Neural crest cell (in vitro differentiated cells): ENCODE measurements at places on chromosomes 11 and 22. TPM values are rescaled to one million over a fixed set of nuclear protein-coding genes. Genes with fewer than 3 reads are reported as not detected.

- DNase-seq: no peak
Observed at GRCh38 chr22:36331912-36332622, 55.7 kb downstream of the MYH9 start.

GRCh38 chr22:49825944-49826602 is 1.6 kb downstream of the BRD1 start:
- DNase-seq: no peak

Gene ZP1
- total RNA-seq: not detected in 2 replicates

DNA sequence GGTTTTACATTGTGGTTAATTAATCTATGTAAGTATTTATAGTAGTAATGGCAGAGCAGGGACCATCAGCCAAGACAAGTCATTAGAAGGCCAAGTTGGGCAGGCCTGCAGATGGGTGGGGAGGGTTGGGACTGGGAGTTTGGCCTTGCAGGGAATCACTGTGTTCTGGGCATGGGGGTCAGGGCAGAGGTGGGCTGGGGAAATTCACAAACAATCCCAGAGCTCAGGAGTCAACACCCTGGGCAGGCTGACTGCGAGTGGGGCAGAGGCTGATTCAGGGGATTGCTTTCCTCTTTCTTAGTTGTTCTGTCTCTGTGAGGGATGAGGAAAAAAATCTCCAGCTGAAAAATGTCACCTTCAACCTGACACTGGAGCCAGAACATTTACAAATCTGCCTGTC is 322.5 kb downstream of the NTM start:
- DNase-seq: no peak

DNA sequence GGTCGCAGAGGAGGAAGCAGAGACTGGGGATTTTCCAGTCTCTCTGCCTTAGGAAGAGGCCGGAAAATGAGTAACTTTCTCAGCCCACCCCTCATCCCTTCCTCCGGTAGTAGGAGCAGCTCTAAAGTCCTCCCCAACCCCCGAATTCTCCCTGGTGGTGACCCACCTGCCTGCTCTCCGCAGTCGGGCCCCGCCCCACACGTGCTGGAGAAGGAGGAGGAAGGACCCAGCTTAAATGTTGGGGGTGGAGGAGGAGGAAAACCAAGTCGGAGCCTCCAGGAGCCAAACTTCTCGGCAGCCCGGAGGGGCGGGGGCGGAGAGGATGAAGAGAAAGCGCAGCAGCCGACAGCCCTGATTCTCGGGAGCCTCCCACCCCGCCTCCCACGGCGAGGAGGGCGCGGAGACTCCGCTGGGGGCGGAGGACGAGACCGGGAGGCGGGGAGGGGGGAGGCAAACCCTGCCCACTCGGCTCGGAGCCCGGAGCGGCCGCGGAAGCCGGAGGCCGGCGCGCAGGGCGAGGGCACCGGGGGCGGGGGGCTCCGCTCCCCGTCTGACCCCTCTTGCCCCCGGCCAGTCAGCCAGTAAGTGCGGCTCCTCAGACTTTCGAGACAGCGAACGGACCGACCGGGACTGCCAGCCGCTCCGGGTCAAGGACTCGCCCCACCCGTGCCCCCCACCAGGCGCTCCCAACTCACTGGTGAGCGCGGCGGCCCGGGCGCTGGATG is at the start of gene TPBGL:
TSS of gene TPBGL (plus strand) at position 464 of the 725 bp plus-strand sequence. CDS start 276 bp downstream, outside the sequence.
- peak; percentile 21 for DNase-seq

Gene DNAJB7
- total RNA-seq: not detected in 2 replicates

Gene TUB
- 23.7 and 26.1 TPM in 2 replicates for total RNA-seq

DNA sequence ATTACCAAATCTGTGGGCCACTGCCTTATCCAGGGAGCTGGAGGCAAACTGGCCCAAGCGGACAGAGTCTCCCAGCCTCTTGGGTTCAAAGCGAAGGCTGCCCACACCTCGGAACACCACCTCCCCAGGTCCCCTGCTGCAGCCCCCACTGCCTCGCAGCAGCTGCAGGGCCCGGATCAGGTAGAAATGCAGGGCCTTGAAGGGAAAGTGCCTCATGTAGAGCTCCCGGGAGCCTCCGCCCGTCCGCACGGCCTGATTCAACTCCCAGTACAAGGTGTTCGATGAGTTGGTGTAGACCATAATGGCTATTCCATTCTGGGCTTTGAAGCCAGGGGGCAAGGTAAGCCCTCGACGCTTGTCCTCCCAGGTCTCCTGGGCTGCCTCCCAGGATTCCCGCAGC is 2.0 kb downstream of the ART5 start:
- no peak for DNase-seq

GRCh38 chr11:35359321-35360054 is 59.9 kb downstream of the SLC1A2 start:
- DNase-seq: no peak

DNA sequence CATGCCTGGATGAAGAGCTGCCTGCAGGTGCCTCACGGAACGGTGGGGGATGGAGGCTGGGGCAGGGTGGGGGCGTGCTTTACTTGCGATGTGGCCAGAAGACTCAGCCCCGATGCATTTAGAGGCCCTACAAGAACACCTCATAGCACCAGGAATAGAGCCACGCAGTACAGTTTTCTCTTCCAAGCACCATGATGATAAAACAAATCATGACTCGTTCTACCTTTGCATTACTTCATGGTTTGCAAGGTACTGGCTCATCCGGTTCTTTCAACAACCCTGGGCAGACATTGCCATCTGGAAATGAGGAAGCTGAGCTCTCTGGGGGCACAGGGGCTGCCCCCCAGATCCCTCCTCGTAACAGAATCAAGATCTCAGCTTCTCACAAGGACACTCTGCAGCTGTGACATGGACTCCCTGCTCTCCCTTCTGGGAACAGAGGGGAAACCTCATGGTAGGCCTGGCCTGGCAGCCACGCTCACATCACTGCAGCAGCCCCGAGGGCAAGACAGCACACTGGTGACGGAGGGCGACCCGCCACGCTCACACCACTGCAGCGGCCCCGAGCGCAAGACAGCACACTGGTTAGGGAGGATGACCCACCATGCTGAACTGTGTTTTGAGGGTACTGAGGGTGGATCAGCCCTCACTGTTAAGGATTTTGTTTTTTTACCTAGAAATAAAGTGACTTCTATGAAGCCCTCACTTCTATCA is 46.9 kb downstream of the PHF21B start:
- DNase-seq: no peak

- no peak for DNase-seq
Observed at GRCh38 chr11:14519597-14519916, 629 bp downstream of the PSMA1 start.

Gene SVIP
- total RNA-seq: 32.5 and 36.7 TPM in 2 replicates

DNA sequence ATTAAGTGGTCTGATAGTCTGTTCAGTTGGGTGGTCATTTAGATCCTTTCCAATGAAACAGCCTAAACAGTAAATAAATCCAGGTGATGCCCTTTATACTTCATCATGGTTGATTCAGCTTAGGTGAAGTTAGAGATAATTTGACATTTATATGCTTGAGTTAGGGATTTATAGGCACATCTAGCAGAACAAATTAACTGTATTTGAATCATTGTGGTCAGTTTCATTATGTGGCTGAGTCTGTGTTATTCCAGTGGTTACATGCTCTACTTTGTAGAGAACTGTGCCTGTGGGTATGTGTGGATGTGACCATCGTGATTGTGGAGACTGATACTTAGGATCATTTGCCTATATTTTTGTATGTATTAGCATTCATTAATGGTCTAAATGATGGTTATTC is 194.6 kb downstream of the DDX10 start:
- DNase-seq: no peak
